Renal cortex interstitium (tissue), 15 donors: ENCODE measurements at places on chromosomes 7 and 10. TPM values are rescaled to one million over a fixed set of nuclear protein-coding genes. Genes with fewer than 3 reads are reported as not detected.

EN2 gene
- 0.18 TPM for polyA plus RNA-seq

BAMBI gene
- 46.7 TPM for polyA plus RNA-seq

GRCh38 chr7:87156709-87157108, 4.5 kb downstream of the DMTF1 start:
- DNase-seq: no peak

VWA2 gene
- polyA plus RNA-seq: 2.3 TPM

GRCh38 chr10:127983344-127984100, 76.6 kb downstream of the PTPRE start:
- no peak for DNase-seq

VPS37D gene
- polyA plus RNA-seq: 16.3 TPM

GRCh38 chr7:2863461-2864066, 19.5 kb upstream of the GNA12 start:
- no peak for DNase-seq

CUBN gene
- 277 TPM for polyA plus RNA-seq

GRCh38 chr10:114902151-114902550, 35.8 kb upstream of the TRUB1 start:
- DNase-seq: no peak

CACNA2D1 gene
- polyA plus RNA-seq: 30.7 TPM

GRCh38 chr10:51188008-51188407, 113.7 kb downstream of the PRKG1 start:
- no peak for DNase-seq

NANOS1 gene
- polyA plus RNA-seq: 4.8 TPM

MDFIC gene
- 29.1 TPM for polyA plus RNA-seq

- DNase-seq: no peak
Measured at GRCh38 chr10:15472008-15472407, 100.9 kb upstream of the FAM171A1 start.

DNA sequence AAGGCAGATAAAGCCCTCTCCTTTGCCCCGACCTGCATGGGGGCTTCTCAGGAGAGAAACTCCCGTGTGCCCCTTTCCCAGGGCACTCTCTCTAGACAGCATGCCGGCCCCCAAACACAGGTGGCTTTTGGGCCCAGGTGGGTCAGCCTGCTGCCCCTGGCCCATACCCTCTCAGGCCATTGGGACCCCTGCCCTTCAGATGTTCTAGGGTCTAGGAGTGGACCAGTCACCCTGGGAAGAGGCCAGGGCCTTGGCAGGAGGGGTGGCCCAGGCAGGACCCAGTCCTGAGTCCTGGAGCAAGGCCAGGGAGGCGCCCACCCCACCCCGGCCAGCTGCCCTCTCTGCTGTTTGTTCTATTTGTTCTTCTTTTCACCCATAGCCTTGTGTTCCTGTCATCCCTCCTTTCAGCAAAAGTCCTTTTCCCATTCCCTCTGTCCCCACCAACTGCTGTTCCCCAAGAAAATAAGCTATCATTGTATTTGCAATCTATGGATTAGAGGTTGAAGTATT, 9.3 kb upstream of the SEC24C start:
- no peak for DNase-seq

- no peak for DNase-seq
Measured at GRCh38 chr7:85883-86515, 106.4 kb upstream of the FAM20C start.

DNA sequence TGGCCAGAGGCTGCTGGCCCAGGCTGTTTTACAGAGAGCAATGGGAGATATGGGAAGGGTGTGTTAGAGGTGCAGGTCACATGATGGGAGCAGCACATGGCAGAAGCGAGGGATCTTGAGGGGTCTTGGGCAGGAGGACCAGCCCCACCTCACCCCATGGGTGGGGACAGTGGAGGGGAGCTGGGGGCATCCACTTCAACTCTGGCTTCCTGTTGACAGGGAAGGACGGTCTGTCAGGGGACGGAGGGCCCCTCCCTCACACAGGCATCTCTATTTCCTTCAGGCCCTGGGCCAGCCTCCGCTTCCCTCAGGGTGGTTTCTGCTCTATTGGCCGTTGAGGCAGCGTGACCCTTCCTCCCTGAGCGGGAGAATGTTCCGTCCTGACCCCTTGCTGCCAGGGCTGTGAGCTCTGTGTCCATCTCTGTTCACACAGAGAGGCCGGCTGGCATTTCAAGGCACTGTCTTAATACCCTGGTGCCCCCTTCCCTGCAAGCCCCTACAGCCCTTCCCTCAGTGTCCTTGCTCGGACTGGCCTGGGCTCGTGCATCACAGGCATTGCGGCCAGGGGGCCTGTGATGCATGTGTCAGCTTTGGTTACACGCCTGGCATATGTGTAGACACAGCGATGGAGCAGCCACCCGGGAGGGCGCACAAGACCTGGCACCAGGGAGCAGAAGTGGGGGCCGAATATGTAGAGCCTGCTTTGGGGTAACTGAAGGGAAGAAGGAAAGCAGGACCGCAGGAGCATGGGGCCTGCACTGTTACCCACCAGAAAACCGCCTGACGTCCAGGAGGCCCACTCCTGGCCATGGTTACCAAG, 31.8 kb downstream of the RAMP3 start:
- no peak for DNase-seq

ECHS1 gene
- 139 TPM for polyA plus RNA-seq

DNA sequence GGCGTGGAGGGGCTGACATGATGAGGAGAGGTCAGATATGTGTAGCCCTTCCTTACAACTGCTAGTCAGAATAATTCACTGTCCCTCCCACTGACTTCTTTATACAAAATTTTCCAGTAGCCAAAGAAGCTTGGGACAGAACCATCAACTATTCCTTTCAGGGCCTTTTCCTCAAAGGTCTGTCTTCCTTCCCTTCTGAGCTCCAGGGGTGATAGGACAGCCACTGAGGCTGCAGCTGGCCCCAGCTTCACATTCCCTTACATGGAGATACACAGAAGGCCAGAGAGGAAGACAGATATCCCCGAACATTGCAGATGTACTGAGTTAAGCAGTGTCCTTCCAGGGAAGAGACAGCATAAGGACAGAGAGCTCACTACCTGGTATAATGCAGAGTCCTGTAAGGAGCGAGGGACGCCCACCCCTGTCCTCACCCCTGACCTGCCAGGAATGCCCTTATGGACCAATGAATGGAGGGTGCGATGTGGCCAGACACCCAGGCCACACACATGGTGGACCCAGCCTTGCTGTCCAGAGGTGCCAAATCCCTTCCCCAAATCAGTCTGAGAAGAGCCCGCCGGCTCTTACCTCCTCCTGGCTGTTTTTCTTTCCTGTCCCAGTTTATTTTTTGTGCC, 754.7 kb downstream of the GRID1 start:
- no peak for DNase-seq

DNA sequence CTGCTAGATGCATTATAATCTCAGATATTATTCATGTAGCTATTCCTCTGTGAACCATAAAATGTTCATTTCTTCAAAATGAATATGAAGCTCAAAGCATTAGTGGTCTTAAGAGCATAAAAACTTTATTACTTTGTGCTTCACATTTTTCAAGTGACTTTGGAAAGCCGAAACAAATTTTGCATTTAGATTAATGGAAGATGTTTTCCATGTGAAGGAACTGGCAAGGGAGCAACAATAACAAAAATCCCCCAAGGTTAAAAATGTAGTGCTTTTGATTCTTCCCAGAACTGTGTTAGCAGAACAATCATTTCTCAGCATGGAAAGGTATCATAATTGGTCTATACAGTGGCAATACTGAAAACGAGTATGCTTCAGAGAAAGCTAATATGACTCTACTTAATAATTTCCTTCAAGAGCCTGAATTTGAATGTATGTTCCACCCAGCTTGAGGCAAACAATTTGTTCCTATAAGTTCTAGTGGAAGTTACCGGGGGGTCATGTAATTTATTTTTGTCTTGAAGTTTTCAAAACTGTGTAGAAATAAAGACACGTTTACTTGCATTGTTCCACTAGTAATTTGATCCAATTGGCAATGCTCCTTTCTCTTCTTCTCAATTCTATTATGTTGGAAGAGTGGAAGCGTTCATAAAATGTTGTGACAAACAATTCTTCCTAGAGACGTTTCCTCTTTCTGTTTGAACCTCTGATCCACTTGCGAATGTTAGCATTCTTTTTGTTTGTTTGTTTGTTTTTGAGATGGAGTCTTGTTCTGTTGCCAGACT, 665.4 kb downstream of the AUTS2 start:
- DNase-seq: no peak

DNA sequence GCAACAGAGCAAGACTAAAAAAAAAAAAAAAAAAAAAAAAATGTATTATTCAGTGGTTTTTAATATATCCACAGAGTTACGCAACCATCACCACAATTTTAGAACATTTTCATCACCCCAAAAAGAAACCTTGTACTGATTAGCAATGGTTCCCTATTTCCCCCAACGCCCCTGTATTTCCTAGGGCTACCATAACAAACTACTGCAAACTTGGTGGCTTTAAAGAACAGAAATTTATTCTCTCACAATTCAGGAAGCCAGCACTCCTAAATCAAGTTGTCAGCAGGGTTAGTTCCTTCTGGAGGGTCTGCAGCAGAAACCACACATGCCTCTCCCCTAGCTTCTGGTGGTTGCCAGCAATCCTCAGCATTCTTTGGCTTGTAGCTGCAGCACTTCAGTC, 5.9 kb upstream of the NUP42 start:
- DNase-seq: no peak

DNA sequence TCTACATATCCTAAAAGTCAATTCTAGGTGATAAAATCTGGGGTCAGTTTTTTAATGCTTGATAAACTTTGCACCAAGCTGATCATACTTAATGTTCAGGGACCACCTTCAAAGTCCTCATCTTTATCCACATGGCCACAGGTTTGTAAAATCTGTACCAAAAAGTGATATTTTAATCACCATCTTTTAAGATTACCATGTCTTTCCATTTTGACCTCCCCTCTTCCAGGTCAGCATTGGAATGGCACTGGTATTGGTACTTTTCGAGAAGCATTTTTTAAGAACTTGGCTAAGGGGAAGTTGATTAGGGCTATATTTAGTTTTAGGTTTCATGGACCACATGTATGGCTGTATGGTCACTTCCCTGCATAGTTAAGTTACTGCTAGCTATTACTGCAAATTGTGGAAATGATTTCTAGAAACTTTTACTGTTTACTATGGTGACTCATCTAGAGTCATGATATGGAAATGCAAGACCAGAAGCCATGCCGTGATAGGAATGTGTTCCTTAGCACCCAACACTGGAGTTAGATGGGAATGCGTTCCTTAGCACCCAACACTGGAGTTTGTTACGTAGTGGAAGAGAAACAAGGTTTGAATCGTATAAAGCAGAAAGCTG, 50.8 kb upstream of the ABLIM1 start:
- no peak for DNase-seq

- no peak for DNase-seq
Measured at GRCh38 chr10:6045314-6045848, 16.8 kb downstream of the IL2RA start.

LIPK gene
- polyA plus RNA-seq: not detected

DNA sequence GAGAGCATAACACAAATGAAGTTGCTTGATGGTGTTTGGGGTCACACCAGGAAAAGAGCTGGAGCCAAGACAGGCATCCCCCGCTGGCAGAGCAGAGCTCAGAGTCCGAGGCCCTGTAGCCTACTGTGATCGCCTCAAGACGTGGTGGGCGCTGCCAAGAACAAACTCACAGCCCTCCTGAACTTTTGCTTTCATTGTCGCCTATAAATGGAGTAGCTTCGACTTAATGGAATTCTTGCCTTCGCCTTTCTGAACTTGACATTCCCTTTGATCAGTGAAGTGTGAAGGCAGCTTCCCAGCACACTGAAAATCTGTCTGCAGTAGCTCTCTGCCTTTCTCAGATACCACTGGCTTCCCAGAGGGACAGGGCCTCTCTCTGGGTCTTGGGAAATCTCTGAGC, 21.3 kb downstream of the CPXM2 start:
- peak; percentile 90 for DNase-seq

DNA sequence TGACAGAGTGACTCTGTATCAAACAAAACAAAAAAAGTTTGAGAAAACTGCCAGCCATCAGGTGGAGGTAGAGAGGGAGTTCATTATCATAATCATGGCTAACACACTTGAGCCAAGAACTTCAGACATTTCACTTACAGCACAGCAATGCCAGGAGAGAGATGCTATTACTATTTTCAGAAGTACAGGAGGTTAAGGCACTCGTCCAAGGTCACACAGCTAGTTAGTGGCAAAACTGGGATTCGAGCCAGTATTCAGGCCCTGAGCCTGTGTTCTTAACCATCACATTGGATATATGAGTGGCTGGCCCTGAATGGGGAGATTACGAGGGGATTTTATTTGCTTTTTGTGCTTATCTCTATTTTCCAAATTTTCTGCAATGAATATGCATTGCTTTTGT, 24.8 kb upstream of the UNC5B start:
- DNase-seq: no peak

- no peak for DNase-seq
Measured at GRCh38 chr7:98753989-98754479, 115.8 kb downstream of the TMEM130 start.

GRCh38 chr7:87129332-87129731, 22.9 kb upstream of the DMTF1 start:
- no peak for DNase-seq

LRRTM3 gene
- polyA plus RNA-seq: 5.0 TPM

TEX36 gene
- not detected for polyA plus RNA-seq

DNA sequence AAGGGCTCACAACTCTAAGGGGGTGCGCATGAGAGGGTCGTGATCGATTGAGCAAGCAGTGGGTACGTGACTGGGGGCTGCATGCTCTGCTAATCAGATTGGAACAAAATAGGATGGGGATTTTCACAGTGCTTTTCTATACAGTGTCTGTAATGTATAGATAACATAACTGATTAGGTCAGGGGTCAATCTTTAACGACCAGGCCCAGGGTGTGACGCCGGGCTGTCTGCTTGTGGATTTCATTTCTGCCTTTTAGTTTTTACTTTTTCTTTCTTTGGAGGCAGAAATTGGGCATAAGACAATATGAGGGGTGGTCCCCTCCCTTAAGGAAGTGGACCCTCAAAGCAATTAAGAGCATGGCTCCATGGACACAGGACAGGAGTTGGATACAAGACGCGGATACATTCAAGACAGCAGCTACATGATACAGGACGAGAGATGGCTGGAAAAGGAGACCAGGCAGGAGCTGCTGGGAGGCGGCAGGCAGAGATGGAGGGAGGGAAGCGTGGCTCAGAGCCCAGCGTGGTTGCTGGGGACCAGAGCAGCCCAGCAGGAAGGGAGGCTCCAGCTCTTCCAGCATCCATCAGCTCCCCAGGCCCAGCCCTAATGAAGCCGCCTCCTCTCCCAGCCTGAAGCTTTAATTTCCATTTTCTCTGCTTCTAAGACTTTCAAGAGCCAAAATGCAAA, 31.6 kb downstream of the GSDME start:
- DNase-seq: no peak

CUZD1 gene
- polyA plus RNA-seq: 1.6 TPM

- no peak for DNase-seq
Measured at GRCh38 chr7:106538638-106539037, 122.3 kb downstream of the CCDC71L start.

DNA sequence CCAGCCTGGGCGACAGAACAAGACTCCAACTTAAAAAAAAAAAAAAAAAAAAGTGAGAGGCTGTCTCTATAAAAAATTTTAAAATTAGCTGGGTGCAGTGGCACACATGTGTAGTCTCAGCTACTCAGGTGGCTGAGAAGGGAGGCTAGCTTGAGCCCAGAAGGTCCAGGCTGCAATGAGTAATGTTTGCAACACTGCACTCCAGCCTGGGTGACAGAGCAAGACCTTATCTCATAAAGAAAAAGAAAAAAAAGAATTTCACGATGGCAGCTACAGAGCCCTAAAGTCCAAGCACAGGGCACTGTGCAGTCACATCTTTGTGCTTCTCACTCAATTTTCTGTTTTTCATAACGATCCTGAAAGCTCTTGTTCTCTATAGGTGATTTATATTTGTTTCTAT, 209.5 kb upstream of the KCTD7 start:
- no peak for DNase-seq

GRCh38 chr7:157124690-157125089, 14.0 kb upstream of the UBE3C start:
- DNase-seq: no peak

- DNase-seq: no peak
Measured at GRCh38 chr10:8238986-8239385, 184.5 kb downstream of the GATA3 start.
